ENCODE measurements at places on chromosomes 4 and X.
A peak's percentile ranks its signal among the peaks of the same experiment; 100 is the strongest.

DNA sequence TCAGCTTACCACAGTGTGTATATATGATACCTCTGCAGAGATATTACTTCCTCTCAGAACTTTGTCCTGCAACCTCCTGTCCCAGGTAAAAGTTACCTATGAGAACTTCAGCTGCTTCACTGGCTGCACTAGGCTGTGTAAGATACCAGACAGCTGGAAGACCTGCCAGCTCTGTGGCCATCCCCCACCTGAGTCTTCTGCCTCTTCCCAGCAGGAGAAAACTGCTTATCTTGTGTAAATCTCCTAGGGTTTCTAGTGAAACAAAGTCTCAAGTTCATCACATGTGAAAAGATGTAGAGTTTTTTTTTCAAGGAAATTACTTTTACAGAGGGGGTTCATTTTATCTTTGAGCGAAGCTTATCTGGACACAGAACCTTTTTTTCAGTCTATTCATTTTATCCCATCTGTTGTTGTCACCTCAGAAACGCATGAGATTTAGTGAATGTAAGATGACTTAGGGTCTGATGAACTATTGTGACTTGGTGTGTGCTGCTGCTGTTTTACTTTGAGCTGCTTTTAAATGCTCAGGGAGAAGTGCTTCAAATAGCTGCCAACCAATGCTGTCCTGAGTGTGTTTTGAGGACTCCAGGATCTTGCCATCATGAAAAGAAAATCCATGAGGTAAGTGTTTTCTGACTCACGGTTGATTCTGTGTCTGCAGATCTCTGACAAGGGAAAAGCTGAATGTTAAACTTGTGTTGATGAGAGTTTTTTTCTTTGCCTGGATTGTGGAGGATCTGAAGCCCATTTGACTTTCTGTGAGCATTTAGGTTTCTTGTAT lies 187.8 kb downstream of the FRAS1 start:
- no peak for DNase-seq

GRCh38 chr4:39305912-39306677 lies 60.1 kb downstream of the RFC1 start:
- DNase-seq = no peak

- peak; percentile 18 for DNase-seq
These were observed 151.5 kb downstream of the CENPC start for GRCh38 chr4:67393699-67394281.

- DNase-seq = no peak
These were observed 135.5 kb downstream of the ARHGAP24 start for GRCh38 chr4:85610450-85610849.

- no peak for DNase-seq
These were observed 24.2 kb downstream of the GPRIN3 start for GRCh38 chr4:89283226-89284009.

- DNase-seq = no peak
These were observed 46.4 kb downstream of the FAM53A start for GRCh38 chr4:1637580-1638271.
